ENCODE measurements at places on chromosomes 1 and 21.

- DNase-seq, result no peak
Observed at GRCh38 chr1:66809736-66810326, 8.8 kb upstream of the INSL5 start.

- DNase-seq, result no peak
Observed at GRCh38 chr21:14550135-14550534, 4.0 kb upstream of the SAMSN1 start.

DNA sequence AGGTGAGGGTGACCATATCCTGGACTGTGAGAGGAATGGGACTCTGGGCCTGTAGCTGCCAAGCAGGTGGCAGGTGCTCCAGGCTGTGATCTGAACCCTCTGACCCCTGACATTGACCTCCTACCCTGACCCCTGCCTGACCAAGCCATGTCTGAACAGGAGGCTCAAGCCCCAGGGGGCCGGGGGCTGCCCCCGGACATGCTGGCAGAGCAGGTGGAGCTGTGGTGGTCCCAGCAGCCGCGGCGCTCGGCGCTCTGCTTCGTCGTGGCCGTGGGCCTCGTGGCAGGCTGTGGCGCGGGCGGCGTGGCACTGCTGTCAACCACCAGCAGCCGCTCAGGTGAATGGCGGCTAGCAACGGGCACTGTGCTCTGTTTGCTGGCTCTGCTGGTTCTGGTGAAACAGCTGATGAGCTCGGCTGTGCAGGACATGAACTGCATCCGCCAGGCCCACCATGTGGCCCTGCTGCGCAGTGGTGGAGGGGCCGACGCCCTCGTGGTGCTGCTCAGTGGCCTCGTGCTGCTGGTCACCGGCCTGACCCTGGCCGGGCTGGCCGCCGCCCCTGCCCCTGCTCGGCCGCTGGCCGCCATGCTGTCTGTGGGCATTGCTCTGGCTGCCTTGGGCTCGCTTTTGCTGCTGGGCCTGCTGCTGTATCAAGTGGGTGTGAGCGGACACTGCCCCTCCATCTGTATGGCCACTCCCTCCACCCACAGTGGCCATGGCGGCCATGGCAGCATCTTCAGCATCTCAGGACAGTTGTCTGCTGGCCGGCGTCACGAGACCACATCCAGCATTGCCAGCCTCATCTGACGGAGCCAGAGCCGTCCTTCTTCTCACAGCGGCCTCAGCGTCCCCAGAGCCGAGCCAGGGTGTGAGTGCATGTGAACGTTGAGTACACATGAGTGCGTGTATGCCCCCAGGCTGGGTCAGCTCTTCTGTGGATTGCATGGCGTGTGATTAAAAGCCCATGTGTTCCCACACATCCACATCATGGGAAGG is 3.1 kb downstream of the TMEM125 start:
- no peak for DNase-seq

DNA sequence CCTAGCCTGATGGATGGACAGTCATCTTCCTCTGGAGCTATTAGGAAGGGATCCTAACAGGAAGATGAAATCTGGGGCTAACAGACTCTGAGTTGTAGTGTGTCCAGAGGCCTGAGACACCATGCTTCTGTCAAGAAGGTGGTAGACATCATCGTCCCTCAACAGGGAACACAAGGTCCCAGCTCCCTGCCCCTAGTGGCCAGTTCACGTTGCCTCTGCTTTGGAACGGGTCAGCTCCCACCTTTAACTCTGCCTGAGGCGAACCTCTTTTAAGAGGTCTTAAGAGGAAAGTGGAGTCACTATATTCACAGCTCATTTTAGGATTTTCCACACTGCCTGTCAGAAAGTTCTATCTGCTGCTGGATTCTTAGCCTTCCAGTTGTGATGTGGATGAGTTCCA is 28.3 kb downstream of the LRRC71 start:
- DNase-seq, result no peak

DNA sequence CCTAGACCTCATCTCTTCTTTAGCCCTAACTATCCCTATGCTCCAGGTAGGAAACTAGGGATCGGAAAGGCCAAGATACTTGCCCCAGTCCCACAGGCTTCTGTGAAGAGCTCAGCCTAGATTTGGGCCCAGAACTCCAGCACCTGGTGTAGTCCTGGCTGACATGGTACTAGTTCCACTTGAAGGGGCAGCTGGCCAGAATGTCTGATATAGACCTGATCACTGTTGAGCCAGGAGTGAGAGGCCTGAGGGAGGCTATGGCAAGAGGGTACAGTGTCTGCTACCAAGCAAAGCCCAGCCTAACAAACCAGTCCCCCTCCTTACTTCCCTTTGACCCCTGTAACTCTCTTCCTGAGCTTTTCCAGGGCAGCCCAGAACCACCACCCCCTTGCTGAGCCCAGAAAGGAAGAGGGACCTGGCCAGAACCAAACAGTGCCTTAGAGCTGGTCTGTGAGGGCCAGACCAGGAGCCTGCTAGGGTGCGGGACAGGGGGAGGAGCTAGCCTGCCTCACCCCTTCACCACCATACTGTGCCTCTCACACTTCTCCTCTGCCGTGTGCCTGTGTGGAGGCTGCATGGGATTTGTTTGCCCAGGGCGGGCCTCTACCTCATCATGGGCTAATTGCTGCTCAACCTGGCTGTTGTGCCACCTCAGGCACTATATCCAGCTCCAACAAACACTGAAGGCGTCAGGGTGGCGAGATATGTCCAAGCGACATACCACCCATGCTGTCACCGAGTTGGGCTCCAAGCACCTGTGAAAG is 10.9 kb downstream of the POMGNT1 start:
- DNase-seq, result no peak

Measured in HL-60 (cell line).